Camera-type eye (tissue), 1 donor: ENCODE measurements at places on chromosomes 3 and 15. TPM values are rescaled to one million over a fixed set of nuclear protein-coding genes. Genes with fewer than 3 reads are reported as not detected.

The DUOXA1 gene
- 2.0 TPM for total RNA-seq

The CYP1A2 gene
- not detected for total RNA-seq

The CDHR4 gene
- total RNA-seq: not detected

The TNFAIP8L3 gene
- total RNA-seq: 1.4 TPM

The PARP15 gene
- 0.82 TPM for total RNA-seq

The SENP5 gene
- 76.6 TPM for total RNA-seq

The KCNMB3 gene
- total RNA-seq: 4.9 TPM

The PRTG gene
- 34.4 TPM for total RNA-seq

The LARP6 gene
- total RNA-seq: 8.9 TPM

The ZWILCH gene
- total RNA-seq: 18.3 TPM

The POLQ gene
- 5.6 TPM for total RNA-seq
